Kidney glomerular epithelial cell (primary cell): ENCODE measurements at places on chromosomes 11 and 22.

GRCh38 chr11:120752668-120753067 lies 241.1 kb downstream of the GRIK4 start:
- no peak for DNase-seq

DNA sequence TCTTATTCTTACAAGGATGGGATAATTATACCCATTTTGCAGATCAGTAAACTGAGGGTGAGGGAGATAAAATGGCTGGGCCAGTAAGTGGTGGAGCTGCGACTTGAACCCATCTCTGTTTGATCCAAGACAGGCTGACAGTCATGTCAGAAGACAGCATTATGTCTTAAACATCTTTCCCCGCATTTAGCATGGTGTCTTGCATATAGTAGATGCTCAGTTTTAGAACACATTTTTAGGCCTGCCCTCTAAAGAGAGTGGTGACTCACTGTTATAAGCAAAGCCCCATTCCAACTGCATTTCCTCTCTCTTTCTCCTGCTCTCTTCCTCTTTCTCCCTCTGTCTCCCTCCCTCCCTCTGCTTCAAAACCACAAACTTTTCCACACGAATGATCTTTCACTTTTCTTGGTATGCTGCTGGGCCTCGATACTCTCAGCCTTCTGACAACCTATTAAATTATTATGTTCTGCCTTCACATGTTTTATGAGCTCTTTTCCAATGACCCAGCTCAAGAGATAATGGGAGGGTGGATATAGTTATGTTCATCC lies 25.2 kb downstream of the CWC15 start:
- peak; percentile 95 for DNase-seq

GRCh38 chr11:17343907-17344306 lies 7.7 kb upstream of the NCR3LG1 start:
- peak; percentile 21 for DNase-seq

- no peak for DNase-seq
These were observed 22.9 kb upstream of the PDE2A start for GRCh38 chr11:72696866-72697700.

GRCh38 chr11:1326435-1327063 lies 17.1 kb upstream of the TOLLIP start:
- DNase-seq, result no peak

DNA sequence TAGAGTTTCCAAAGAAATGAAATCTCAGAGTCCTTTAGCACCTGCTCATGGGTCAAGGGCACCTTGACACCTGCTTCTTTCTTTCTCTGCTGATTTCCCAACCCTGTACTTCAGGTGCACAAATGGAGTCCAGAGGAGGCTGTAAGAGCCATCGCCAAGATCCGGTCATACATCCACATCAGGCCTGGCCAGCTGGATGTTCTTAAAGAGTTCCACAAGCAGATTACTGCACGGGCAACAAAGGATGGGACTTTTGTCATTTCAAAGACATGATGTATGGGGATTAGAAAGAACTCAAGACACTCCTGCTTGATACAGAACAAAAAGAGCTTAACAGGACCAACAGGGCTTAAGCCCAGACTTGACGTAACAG lies 5.9 kb downstream of the PTPMT1 start:
- no peak for DNase-seq

GRCh38 chr22:45910928-45911467 lies 66.0 kb downstream of the WNT7B start:
- DNase-seq, result no peak

DNA sequence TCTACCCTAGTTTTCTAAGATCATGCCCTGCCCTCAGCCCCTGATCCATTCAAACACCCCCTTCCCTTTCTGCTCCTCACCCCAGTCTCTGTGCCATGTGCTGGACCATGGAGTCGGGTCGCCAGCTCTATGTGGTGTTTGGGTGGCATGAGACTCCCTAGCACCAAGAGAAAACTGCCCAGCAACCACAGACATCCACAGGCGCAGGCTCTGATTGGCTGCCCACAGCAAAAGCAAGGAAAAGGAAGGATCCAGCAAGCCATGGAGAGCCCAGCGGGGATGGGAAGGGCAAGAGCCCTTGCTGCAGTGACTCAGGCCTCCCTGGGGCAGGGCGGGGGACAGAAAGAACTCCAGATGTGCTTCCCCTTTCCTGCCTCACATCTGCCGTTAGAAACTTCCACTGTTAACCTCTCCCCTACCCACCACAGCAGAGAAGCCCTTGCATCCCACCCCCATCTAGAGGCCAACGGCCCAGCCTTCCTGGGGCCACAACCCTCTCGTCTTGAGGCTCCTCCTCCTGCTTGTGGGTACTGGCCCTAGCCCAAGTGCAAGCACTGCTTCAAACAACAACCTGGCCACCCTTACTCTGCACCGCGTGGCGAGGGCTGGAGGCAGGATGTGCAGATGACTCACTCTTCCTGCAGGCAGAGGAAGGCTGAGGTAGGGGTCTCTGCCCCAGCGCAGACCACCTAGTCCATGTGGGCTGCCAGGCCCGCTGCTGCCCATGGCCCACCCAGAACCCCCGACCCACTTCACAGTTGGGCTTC lies 9.7 kb upstream of the AHNAK start:
- peak; percentile 92 for DNase-seq

- DNase-seq, result no peak
These were observed 209.2 kb upstream of the NARS2 start for GRCh38 chr11:78783846-78784245.

DNA sequence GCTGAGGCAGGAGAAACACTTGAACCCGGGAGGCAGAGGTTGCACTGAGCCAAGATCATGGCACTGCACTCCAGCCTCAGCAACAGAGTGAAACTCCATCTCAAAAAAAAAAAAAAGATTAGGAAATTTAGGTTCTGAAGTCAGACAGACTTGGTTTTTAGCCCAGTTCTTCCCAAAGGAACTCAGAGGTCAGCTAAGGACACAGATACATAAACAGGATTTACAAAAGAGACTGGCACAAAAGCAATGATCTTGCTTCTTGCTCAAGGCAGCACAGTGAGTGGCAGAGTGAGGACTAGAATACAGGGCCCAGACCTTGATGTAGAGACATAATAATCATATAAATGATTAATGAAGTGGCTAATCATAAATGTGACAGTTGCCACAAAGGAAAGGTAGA lies 25.4 kb upstream of the RRAS2 start:
- DNase-seq, result no peak

DNA sequence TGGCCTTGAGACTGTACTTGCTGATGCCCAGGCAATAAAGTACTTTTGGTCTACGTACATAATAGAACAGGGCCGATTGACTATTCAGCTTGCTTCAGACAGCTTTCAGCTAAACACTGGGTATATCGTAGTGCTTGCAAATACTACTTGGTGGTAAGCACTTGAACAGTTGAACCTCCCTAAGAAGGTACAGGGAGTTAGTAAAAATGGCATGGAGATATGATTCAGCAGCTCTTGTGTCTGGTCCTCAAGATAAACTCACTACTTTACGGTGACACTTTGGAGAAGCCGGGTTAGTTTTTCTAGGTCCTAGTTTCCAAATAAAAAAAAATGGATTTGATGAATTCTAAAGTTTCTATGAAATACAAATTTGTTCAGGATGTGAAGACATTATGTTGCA lies 7.3 kb downstream of the CCDC117 start:
- no peak for DNase-seq
